ENCODE measurements at places on chromosomes 1 and 21. TPM values are rescaled to one million over a fixed set of nuclear protein-coding genes. Genes with fewer than 3 reads are reported as not detected.

Gene CLCA1
- total RNA-seq: not detected

Gene MATN1
- 0.20 TPM for total RNA-seq

Gene NT5C1A
- not detected for total RNA-seq

DNA sequence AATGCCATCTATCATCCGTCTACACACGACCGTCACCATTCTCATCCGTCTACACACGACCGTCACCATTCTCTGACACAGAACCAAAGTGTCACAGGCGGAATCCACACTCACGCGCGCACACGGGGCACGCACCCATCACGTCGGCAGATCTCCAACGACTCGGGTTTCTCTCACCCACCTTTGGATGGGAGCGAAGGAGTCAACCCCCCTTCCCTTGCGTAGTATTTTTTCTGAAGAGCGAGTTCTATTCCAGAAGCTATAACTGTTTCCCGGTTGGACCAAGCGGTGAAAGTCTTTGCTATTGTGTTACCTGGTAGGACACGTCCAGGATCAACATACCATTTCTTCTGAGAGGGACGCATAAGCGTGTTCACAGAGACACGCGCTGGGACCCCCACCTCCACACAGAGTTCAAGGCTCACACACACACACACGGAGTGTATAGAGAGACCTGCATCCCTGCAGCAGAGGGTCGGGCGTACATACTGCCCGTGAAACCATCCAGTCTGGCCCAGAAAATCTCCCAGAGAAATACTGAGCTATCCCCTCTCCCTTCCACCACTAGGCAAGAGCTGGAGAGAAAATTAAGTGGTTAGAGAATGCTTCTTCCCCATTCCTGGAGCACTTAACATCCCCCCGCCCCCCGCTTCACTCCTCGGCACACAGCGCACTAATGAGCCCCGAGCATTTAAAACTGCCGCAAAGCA is 741 bp downstream of the DUSP10 start:
- peak; percentile 42 for DNase-seq

DNA sequence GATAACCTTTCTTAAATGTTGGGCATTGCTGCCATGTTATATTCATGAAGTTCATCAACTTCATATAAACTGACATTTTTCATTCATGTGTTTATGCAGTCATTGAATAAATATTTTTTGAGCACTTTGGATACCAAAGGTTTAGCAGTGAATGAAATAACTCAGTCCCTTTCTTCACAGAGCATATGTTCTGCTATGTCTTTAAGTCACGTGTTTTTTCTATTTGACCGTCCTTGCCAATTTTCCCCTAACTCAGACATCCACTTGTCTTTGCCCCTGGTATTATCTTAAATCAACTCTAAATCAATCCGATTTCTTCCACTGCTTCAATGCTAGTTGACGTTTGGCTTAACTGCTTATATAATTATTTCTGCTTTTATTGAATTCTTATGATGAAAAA is 16.6 kb downstream of the ADARB1 start:
- no peak for DNase-seq

DNA sequence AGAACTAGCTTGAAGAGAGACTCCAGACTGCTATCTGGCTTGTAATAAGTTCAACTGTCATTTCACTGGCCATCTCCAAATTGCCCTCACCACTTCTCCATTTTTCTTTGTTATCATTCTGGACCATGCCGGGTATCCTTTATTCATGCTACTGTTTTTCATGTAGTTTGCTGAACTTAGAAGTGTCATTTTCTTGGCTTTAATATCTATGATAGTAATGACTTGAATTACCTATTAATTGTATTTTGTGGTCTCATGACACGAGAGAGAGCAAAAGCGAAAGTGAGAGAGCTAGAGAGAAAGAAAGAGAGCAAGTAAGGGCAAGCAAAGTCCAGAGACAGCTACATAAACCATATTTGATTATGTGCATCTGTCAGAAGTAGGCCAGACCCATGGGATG is 184.9 kb upstream of the ATP1B1 start:
- no peak for DNase-seq

DNA sequence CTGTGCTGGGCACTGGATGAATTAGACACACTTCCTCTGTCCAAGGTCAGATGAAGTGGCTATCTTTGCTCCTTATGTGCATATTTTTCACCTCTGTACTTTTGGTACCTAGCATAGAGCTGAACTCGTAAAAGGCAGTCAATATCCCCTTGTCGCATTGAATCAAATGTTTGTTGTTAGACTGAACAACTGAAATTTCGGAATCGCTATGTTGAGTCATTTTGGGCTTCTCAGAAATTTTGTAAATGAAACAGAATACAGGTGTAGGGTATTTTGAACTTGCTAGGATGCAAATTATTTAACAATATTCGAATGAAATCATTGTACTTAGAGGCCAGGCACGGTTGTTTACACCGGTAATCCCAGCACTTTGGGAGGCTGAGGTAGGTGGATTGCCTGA is 48.0 kb downstream of the PDE4B start:
- DNase-seq: no peak

- DNase-seq: no peak
Observed at GRCh38 chr1:182303778-182304177, 87.8 kb downstream of the GLUL start.

GRCh38 chr1:154859786-154860155 is 10.3 kb downstream of the KCNN3 start:
- no peak for DNase-seq
